Effector memory CD4-positive, alpha-beta T cell (primary cell): ENCODE measurements at places on chromosomes 6 and 20.
A peak's percentile ranks its signal among the peaks of the same experiment; 100 is the strongest.

DNA sequence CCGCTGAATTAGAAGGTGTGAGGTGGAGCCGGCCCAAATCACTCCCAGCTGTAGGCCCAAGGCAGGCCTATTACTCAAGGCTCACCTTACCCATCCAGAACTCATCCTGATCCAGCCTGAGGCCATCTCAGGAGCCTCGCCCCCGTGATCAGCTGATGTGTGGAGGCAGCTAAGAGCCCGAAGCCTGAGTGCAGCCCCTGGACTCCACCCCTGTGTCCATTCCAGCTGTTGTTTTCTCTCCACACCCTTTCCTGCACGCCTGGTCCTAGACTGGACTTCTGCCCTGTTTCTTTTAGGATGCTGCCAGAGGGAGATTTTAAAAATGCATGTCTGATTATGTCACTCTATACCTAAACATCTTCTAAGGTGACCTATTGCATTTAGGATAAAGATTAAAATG, 124.7 kb upstream of the SUPT3H start:
- DNase-seq, result no peak

GRCh38 chr6:168457653-168457934, 16.6 kb downstream of the SMOC2 start:
- no peak for DNase-seq

DNA sequence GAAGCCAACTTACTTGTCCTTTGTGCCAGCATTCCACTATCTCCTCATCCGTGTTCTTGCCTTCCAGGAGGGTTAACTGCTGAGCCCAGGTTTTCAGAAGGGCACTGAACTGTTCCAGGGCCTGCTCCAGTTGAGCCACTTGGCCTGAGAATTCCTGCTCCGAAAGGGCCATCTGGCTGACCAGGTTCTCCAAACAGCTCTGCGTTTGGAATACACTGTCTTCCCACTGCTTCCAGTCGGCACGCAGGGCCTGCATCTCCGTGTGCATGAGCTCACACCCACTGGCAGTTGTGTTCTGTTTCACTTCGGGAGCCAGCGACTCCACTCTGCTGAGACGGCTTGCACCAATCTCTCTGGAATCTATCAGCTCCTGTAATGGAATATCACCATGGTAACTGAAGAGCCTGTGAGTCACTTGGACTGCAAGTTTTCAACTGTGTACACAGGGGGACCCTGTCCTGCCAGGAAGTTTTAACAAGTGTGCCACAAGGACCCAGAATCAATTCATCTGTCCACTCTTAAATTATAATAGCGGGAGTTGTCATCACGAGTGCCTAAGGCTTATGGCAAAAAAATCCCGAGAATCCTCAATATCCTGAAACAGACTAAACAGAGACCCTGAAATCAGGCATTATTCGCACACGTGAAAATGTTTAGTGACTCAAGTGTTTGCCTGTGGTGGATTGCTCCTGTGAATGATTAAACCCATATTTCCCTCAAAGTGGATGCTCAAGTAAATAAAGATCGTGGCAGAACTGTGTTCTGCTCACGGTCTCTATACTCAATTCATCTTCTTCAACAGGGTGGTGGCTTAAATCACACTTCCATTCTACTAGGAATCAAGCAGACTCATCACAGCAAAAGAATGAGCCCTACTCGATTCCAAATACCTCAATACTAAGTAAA, 255.9 kb downstream of the SYNE1 start:
- DNase-seq, result no peak

- no peak for DNase-seq
Observed at GRCh38 chr6:113301651-113302050, 555.5 kb upstream of the MARCKS start.

DNA sequence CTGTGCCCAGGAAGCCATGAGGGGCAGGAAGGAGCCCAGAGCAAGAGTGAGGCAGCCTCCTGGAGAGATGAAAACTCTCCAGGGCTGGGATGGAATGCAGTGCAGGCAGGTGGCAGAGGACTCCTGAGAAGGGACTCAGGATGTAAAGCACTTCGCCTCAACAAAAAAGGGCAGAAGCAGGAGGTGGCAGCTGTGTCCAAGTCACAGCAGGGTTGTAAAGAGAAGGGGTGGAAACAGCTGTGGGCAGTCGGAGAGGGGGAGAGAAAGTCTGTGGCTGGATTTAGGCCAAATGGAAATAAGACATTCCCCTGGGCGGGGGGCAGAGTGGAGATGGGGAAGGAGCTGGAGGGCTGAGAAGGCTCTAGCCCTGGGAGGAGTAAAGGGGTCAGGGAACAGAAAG, 34.9 kb downstream of the CYP21A2 start:
- no peak for DNase-seq

GRCh38 chr6:116444092-116444491, 17.1 kb upstream of the CALHM6 start:
- no peak for DNase-seq

- DNase-seq, result no peak
Observed at GRCh38 chr6:121437851-121438651, 2.6 kb downstream of the GJA1 start.

- DNase-seq, result no peak
Observed at GRCh38 chr20:60341062-60341461, 382.8 kb downstream of the CDH26 start.

GRCh38 chr6:139943391-139943790, 568.9 kb upstream of the CITED2 start:
- DNase-seq, result no peak

DNA sequence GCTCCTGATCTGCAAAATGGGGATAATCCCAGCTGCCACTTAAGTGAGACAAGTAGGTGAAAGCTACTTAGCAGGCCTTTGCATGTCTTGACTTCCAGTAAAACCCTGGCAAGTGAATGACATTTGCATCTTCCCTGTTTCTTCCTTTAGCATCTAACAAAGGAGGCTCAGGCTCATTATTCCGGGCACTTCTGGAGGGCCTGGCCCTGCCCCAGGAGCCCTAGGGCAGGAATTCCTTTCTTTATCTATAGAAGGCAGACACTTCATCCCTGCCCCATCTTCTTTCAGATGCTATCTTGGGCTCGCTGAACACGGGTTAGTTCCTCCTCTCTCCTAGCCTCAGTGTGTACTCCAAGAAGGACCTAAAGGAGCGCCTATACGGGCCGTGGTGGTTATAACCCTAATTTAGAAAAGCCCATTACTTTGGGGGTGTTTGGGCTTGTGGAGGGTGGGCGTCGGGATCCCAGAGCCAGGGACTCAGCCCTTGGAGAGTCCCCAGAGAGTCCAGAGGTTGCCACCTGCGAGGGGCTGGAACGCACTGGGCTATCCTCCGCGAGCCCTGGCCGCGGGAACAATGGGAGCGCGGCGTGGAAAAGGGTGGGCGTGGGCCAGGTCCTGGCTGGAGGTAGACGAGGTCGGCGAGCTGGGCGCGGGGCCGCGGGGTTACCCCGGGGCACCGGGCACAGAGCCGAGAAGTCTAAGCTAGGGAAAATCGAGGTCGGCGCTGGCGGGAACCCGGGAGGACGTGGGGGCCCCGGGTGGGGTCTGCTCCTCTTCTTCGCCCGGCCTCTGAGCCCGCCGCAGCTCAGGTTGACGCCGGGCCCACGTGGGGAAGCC, 62.8 kb upstream of the EPB41L1 start:
- DNase-seq, result no peak

- DNase-seq, result no peak
Observed at GRCh38 chr6:26089272-26089671, 2.0 kb downstream of the HFE start.

DNA sequence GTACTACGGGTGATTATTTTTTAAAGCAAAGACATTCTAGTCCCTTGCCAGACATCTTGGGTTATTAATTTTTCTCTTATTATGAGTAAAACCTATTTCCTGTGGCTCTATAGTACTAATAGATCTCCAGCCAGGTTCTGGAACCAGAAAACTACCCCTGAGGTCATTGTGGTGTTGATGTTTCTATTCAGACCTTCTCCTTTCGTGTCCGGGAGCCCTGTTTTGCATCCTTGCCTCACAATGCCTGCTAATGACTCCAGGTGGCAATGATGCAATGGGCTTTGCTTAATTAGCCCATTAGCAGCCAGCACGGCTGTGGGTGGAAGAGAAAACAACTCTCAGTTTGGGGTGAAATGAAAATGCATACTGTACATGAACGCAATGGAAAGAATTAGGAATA, 62.9 kb upstream of the ARG1 start:
- no peak for DNase-seq

DNA sequence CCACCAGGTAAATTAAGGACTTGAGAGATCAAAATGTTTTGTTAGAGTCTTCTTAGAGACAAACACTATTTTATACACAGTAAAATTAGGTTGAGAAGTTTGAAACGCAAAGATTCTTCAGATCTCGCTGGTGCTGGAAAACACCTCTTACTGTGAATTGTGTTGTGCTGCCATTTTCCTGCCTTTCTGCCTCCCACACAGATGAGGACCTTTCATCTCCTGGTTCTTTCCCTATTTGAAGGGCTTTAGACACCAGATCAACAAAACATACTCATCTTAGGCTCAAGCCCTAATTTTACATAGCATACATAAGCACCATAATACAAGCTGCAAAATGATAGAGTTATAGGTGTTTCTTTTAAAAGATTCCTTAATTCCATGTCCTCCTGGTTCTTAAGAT, 18.6 kb downstream of the STAU1 start:
- no peak for DNase-seq

- no peak for DNase-seq
Observed at GRCh38 chr20:34891166-34892062, 15.0 kb downstream of the ACSS2 start.

DNA sequence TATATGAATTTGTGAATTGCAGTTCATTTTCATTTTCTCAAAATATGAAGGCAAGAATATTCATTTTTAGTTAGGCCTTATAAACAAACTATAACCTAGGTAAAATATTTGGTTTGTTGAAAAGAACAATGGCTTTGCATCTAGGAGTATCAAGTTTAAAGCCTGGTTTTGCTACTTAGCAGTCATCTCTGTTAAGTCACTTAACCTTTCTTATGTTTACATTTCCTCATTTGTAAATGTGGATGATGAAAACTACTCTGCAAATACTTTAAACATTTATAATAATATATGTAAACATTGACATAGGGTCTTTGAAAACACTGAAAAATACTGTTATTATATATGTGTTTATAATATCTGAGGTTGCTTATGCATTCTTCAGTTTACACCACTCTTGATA, 135.5 kb downstream of the CENPW start:
- no peak for DNase-seq

GRCh38 chr6:28251661-28252008, 434 bp downstream of the ZKSCAN4 start:
- peak; percentile 3 for DNase-seq

- DNase-seq, result no peak
Observed at GRCh38 chr6:153145591-153145990, 14.5 kb upstream of the RGS17 start.

DNA sequence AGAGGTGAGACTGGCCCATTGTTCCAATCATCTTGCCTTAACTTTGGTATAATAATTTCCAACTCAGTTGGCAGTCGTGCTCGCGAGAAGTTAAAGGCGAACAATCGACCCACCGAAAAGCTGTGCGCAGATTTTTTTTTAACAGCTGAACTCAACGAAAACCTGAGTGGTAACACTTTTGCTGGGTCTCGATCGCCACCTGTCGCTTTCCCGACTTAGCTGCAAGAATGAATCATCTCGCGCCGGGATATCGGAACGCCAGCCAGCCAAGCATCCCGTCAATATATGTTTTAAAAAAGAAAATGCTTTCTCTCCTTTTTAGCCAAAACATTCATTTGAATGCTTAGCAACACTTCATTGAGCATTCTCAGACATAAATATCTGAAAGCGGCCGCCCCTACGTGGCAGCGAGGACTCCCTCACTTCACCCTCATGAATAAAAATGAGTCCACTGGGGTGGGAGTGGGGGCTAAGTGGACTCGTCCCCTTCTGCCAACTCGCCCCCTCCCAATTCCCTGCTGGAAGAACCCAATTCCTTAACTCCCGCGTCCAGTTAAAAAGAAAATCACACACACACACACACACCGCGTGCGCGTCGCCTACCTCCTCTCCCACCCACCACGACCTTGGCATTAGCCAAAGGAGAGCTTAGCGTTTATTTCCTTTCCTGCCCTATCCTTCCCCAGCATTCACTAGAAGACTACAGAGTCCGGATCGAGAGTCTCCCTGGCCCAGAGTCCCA, 1.5 kb downstream of the COL12A1 start:
- DNase-seq, result no peak

- no peak for DNase-seq
Observed at GRCh38 chr6:142925575-142926110, 19.3 kb downstream of the HIVEP2 start.

GRCh38 chr6:150661216-150662007, 61.7 kb downstream of the PLEKHG1 start:
- DNase-seq, result no peak

DNA sequence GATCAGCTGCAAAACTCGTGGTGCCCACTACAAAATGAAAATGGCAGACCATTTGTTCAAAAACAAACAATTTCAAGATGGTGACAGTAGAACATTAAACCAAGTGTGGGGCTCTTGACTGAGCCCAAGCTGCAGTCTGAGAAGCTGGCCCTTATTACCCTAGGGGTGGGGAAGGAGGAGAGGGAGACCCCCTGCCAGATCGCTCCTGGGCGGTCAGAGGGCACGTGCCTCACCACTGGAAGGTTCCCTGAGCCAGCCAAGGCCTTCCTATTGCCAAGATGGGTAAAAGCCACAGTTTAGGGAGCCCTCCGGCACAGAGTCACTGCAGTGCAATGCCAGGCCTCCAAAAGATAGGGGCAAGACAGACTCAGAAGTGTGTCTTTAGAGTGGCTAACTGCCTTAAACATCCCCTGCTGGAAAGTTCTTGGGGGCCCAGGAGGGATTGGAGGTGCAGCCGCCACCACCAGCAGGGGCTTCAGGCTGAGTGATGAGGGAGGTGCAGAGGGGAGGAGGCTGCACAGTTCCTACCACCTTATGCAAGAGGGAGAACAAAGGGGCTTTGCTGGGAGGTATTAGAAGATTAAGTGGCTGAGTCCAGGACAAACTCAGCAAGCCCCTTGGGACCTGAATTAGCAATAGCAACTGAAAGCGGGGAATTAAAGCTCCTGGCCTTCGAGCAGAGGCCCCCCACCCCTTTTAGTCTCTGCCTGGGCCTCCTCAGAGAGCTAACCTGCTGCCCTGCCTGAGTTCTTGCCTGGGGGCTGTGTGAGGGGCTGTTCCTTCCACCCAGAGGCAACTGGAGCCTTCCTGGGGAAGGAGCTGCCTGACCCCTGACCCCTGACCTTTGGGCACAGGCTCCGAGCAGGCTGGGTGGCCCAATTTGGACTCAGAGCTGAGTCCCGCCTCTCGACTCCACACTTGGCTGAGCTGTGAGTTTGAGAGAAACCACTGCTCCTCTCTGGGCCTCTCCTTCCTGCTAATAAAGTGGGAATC, 88.4 kb downstream of the VEGFA start:
- DNase-seq, result no peak

GRCh38 chr20:24494460-24494920, 25.1 kb downstream of the SYNDIG1 start:
- no peak for DNase-seq

DNA sequence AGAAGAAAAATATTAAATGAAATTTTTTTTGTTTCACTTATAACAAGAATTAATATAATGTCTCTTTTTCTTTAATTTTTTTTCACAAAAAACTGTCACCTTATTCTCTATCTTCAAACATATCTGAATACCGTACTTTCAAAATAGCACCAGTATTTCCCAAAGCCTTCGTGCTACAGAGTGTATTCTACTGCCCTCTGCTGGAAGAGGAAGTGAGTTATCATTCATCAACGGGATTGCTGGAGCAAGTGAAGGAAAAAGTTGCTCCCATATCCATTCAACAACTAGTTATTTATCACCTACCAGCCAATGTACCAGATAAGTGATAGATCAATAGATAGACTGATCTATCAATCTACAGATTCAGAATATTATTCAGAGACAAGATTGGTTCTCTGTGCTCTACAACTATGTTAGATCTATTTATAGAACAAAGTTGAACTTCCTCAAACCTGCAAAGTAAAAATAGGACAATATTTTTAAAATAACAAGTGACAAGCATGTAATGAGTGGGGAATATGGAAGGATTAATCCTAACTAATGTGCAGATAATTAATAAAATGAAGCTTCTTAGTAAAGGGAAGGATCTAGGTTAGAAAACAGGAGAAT, 26.7 kb upstream of the TFAP2B start:
- DNase-seq, result no peak
